ENCODE measurements at places on chromosomes 7 and 10.
A peak's percentile ranks its signal among the peaks of the same experiment; 100 is the strongest.

DNA sequence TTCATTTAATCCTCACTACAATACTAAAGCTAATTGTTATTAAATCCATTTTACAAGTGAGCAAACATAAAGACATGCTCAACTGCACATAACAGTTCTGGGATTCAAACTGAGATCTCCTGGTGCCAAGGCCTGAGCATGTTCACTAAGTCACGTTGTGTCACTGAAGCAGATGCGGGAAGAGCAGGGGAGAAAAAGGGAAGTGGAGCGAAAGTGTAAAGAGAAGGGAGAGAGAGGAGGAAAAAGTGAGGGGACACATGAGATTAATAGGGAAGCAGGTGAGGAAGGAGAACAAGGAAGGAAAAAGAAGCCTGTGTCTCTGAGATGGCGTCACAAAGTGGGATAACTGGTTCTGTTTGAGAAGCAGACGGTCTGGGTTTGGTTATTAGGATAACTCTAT lies 38.9 kb upstream of the KAT6B start:
- DNase-seq = no peak

- no peak for DNase-seq
Observed at GRCh38 chr7:106063024-106063423, 49.1 kb downstream of the SYPL1 start.

- peak; percentile 68 for DNase-seq
Observed at GRCh38 chr7:5428478-5429252, 5.0 kb upstream of the TNRC18 start.

DNA sequence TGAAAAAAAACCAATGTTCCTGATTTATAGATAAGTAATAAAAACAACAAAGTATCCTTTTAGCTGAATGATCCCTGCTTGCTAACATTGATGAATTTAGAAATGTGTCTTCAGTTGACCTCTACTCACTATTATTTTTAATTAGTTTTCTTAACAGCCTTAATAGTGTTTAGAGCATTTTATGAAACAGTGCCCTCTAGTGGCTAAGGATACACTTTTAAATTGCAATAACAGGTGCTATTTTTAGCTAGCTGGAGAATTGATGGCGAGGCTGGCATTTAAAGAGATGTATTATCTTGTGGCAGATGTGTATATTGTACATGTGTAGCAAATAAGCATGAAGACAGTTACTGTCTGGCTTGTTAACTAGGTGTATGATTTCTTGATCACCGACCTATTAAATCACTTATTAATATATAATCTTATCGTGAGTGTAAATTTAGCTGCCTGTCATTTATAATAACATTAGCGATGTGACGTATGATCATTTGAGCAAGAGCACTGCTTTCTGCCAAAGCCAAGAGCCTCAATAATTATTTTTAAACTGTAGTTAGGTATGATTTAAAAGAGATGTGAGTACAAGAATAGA lies 451.9 kb downstream of the DPP6 start:
- peak; percentile 75 for DNase-seq

GRCh38 chr10:44906486-44906885 lies 4.7 kb upstream of the TMEM72 start:
- no peak for DNase-seq

DNA sequence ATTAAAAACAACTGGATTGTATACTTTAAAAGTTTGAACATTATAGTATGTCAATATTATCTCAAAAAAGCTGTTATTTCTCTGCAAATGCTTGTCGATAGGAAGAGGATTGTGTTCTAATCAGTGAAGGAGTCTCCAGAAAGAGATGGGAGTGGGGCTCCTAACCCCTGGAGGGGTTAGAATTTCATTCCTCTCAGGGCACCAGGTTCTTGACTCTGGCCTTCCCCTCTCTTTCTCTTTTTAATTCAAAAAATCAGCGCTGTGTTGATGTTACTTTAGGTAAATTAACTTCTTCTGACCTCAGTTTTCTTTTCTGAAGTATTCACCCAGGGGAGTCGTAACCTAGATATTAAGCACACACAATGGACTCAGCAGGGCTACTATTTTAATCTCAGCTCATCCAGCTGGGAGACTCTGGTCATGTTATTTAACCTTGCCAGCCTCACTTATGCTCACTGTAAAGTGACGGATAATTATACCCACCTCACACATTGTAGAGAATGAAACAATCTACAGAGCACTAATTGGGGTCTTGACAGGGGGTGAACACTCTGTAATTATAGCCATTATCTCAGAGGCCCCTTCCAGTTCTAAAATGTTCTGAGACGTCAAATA lies 59.4 kb downstream of the GCC1 start:
- DNase-seq = no peak

DNA sequence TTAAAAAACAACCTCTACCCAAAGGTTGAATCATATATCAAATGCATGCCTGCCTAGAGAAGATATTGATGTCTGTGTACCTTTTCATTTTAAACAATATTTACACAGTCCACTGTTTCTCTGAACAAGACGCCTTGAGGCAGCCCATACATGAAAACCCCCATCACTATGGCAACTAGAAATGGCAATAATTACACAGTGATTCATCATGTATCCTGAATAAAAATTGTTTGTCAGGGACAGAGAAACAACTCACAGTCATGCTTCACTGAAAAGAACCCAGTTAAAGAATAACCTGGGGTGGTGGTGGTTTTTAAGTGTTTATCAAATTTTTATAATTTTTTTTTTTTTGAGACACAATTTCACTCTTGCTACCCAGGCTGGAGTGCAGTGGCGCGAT lies 19.7 kb downstream of the DNAJC12 start:
- DNase-seq = no peak

GRCh38 chr10:65273115-65273514 lies 1652.7 kb upstream of the LRRTM3 start:
- no peak for DNase-seq

DNA sequence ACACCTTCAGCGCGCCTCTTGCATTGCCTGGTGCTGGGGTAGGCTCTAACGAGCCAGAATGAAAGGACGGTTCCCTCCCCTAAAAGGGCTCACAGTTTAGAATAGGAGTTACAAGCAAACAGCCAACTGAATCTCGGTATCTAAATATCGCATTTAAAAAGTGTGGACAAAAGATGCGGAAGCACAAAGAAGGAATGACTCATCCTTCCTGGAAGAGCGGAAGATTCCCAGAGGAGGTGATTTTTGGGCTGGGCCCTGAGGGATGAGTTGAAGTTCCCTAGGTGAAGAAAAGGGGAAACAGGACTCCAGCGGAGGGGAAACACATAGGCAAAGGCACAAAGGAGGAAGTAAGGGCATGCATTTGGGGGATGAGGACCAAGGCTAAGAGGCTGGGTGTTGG lies 29.9 kb downstream of the SRRM3 start:
- no peak for DNase-seq

DNA sequence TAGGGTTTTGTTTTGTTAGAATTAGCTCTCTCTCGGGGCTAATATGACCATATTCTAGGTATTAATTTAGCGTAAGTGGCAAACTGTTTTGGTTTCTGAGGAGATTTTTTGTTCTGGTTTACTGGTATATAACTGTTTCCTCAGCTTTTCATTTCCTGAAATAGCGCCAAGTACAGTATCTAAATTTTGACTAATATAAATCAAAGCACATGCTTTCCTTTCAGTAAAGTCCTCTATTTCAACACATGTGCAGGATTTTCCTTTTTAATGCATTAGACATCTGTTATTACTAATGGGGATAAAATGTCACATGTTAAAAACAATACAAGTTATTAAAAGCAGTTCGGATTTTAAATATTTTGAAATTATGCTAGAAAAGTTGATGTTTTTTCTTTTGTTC lies 11.3 kb downstream of the FERD3L start:
- DNase-seq = no peak

DNA sequence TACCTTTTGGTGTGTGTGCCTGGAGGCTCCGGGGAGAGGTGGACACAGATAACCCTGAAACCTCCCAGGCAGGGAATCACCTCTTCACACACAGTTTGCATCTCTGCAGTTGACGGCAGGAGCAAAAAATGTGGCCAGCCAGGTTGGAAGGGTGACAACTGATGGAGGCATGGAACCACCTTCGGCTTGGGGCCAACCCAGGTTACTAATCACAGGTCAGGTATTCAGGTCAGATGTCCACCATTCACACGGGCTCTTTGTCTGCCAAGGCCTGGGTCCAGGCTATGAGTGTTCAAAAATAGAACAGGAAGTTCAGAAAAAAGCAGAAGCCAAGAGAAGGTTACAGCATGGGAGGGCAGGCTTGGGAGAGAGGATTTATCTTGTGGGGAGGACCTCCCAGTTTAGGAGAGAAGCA lies 137.2 kb upstream of the EFCAB10 start:
- DNase-seq = no peak

- peak; percentile 75 for DNase-seq
Observed at GRCh38 chr10:31697271-31698180, 231.1 kb downstream of the ARHGAP12 start.

GRCh38 chr10:127254276-127254675 lies 57.9 kb upstream of the INSYN2A start:
- DNase-seq = no peak

DNA sequence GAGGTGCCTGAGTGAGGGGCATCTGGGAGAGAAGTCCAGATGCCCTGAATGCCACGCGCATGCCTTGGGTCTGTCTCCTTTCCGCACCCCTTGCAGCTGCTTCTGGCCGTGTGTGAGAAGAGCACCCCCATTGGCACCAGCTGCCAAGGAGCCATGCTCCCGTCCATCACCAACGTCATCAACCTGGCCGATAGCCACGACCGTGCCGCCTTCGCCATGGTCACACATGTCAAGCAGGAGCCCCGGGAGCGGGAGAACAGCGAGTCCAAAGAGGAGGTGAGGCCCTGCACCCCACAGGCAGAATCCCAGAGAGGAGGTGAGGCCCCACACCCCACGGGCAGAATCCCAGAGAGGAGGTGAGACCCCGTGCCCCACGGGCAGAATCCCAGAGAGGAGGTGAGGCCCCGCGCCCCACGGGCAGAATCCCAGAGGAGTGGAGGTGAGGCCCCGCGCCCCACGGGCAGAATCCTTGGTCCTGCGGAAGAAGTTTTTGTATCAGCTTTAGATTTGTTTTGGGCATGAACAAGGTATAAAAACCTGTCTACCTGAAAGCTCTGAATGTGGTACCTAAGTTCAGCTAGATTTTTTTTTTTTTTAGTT lies 91.8 kb downstream of the TRRAP start:
- DNase-seq = no peak

GRCh38 chr7:74338366-74339108 lies 49.3 kb downstream of the CLIP2 start:
- no peak for DNase-seq

DNA sequence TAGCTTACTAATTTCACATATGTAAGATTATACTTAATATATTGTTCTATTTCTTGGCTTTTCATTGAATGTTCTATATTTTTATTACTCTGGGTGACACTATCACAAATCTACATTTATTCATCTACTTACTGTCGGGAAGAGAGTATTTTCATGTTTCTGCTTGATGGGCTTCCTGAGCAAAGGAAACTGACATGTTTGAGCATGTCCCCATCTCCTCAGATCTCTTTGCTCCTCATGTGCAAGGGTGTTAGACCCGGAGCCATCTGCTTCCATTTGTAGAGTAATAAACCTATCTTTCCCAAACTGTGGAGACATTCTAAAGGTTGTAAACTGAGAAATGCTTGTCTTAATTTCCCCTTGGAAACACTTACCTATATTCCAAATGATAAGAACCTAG lies 103.5 kb downstream of the LSMEM1 start:
- no peak for DNase-seq

DNA sequence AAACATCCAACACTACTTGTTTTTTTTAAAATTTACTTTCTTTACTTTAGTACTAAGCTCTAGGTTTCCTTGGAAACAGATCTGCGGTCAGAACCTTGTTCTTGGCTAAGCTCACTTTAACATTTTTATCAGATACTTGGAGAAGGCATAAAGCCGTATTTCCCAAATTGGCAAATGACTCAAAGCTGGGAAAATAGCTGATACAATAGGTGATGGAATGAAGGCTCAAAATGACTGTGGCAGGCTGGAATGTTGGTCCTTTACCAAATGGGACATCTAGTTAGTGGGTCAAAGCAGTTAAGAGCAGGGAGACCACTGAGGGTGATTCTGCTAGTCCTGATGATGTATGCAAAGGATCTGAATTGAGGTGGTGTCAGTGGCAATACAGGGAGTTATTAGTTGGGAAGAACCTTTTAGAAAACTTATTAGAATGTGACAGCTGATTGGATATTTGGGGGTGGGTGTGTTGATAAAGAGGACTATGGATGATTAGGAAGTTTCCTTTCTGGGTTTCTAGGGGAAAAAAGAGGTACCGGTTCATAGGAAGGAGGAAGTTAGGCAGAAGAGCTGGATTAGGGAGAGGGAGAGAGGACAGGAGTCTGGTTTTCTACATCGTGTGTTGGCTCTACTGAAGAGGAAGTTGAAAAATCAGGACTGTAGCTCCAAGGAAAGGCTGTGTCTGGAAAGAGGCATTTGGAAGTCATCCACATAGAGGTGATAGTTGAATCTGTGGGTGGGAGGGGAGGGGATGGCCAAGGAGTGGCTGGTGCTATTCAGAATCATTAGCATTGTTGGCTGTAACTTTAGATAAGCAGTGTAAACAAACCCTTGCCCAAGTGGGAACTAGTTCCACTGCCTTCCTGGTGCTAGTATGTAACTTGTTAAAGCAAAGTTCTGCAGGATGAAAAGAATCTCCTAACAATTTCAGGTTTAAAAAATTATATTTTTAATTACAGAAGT lies 13.1 kb downstream of the PLCE1 start:
- DNase-seq = no peak

GRCh38 chr7:44980393-44981034 lies 1.7 kb upstream of the MYO1G start:
- no peak for DNase-seq

DNA sequence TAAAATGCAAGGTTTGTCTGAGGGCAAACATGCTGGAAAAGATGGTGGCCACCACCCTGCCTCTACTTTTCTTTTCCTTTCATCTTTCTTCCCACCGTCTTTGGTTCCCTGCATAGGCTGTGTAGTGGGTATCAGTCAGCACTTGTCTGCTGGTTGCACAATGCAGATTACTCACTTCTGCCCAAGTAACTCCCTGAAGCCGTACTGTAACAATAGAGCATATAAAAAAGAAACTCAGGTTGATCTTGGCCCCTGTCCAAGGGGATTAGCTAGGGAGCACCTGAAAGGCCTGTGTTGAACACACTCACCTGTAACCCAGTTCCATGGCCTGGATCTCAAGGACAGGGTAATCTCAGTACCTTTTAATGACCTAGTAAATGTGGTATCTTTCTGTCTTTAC lies 533.0 kb upstream of the GALNT17 start:
- DNase-seq = no peak

- no peak for DNase-seq
Observed at GRCh38 chr7:54161621-54162020, 380.6 kb upstream of the VSTM2A start.

DNA sequence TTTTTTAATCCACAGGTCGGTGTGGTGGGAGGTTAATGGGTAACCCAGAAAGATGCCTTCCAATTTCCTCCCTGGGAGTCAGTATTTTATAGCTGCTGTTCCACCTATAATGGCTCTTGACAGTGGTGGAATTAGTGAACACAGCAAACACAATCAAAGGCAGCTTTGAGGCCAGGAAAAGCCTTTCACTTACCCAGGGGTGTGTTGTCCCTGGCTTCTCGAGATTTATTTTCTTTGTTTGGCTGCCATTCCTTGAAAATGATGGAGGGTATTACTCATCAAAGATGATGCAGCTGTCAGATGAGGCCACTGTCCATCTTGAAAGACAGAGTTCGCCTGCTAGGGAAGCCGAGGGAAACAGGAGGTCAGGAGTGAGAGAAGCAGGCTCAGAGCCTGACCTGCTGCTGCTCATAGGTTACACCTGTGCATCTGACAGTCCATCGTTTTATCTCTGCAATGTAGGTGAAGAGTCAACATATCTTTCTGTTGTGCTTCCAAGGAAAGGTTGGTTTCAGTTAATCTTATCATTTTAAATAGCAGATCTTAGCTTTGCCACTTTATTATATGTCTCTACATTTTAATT lies 221.6 kb downstream of the XPNPEP1 start:
- DNase-seq = no peak

GRCh38 chr7:47392241-47392759 lies 189.6 kb downstream of the TNS3 start:
- peak; percentile 46 for DNase-seq

All from globus pallidus (tissue), 1 donor.